ENCODE measurements at places on chromosomes 12 and 14.

GRCh38 chr12:112168561-112168971 lies 43.2 kb downstream of the TRAFD1 start:
- DNase-seq, result no peak

DNA sequence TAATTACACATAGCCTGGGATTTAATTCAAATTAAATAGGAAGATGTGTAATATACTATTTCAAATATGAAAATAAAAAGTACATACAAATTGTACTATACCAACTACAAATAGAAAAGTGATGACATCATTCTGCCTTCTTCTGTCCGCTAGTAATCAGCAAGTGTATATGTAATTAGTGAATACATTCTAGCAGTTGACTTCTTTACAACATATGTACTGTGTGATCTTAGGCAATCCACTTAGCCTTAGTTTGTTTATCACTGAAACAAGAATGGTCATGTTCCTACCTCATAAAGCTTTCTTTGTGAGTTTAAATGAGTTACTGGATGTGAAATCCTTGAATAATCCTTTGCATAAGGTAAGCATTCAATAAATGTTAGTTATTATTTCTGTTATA lies 7.8 kb upstream of the LUM start:
- no peak for DNase-seq

GRCh38 chr14:98328496-98328895 lies 943.5 kb downstream of the BCL11B start:
- DNase-seq, result no peak

DNA sequence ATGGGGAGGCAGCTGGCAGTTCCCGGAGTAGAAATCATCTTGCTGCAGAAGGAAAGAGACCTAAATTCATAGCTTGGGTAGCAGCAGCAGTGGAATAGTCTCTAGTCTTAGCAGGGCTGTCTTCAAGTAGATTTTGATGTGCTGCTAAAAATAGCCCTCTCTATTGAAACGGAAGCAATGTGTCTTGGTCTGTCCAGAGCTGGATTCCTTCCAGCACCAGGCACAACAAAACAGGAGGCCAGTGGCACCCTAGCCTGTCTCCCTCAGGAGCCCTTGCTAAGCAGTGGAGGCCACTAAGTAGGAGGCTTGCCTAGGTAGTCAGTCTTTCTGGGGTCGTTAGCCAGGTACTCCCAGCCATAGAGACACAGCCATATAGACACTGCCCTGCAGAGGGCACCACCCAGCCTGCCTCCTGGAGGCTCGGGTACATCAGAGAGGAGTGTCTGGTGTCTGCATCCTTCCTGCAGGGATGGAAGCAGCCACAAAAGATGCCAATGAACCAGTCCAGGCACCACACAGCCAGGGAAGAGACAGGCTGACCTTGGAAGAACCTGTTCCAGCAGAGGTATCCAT lies 97.5 kb downstream of the CRACR2A start:
- no peak for DNase-seq

DNA sequence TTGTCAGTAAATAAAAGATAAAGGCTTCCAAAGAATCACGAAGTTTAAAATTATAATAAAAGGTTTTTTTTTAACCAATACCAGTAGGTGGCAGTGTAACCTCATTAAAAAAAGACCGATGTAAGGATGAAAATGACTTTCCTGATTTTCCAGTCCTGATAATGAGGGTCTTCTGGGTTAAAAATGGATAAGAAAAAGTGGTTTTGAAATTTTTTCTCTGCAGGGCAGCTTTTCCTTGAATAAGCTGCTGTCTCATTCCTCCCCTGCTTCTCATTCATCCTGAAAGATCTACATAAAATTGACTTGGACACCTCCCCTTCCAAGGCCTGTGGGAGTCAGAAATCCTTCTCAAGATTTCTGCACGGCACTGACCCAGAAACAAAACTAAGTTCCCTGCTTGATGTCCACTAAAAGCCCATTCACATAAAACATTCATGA lies 58.9 kb upstream of the FBXO33 start:
- DNase-seq, result peak; percentile 46

DNA sequence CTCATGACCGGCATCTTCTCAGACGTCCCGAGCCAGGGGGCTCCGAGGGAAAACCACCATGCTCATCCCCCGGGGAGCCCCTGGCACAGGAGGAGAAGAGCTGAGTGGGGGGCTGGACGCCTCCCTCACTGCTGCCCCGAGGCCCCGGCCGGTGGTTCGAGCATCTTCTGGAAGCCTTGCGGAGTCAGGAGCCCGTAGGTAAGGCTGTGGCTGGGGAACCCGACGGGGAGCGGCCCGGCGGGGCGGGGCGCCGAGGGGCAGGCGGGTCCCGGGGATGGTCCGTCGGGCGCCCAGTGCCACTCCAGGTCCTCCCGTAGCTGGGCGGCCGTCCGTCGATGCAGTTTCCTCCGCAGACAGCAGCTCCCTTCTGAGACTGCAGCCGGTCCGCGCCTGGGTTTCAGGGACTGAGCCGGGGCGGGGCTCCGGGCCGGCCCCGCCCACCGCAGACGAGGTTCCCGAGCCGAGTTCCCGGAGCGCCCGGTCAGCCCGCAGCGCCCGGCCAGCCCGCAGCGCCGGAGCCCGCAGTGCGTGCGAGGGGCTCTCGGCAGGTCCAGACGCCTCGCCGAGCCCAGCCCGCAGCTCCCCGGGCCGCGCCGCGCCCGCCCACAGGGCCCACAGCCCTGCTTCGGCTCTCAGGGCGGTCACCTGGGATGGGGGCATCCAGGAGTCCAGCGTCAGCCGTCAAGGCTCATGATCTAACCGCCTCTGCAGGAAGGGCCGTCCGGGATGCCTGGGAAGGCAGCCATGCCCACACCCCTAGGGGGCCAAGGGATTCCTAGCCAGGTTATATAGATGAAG lies at the start of gene PGF:
TSS of gene PGF (minus strand) at position 369 of the 798 bp plus-strand sequence. CDS start at position 14, 355 bp downstream.
- no peak for DNase-seq

GRCh38 chr14:104755621-104756020 lies 2.7 kb downstream of the SIVA1 start:
- DNase-seq, result no peak

- DNase-seq, result no peak
These were observed 3.2 kb downstream of the KCNJ8 start for GRCh38 chr12:21771311-21771710.

DNA sequence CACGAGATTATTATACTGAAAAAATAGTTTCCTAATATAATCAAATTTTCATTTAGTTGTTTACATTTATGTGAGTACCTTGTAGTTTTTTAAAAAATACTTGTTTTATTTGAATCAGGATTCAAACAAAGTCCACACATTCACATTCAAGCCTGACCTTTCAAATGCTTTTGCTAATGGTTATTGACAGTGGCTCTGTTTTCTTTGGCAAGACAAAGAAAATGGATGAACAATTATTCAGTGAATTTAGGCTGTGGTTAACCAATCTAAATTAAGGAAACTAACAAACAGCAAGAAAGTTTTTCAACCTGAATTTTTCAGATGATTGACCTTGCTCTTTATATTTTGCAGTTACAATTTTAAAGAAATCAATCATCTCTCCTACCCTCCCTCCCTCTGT lies 9.7 kb downstream of the SLC4A8 start:
- DNase-seq, result no peak

DNA sequence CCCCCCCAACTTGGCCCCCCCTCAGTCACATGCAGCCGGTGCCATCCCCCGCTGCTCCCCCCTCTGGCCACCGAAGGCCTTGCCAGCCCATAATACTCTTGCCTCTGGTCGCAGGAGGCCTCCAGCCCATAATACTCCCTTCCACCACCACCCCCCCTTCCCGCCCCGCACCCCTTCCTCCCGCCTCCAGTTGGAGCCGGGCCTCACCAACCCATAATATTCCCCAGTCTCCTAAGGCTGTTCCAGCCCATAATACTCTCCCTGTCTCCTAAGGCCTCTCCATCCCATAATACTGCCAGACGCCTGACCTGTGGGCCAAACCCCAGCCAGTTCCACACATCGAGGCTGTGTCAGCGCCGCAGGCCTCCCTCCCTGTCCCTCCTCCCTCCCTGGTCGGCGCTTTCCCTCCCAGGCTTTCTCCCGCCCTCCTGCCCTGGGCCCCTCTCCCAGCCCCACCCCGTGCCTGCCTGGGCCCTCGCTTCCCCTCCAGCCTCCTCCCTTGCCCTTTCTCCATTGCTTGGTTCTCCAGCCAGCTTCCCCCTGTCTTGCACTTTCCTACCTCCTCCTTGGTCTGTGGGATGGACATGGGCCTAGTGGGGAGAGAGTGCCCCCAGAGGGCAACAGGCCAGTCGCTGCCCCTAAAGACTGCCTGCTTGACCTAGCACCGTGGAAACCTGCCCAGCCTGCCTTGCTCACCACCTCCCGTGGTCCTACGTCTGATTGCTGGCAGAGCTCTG lies 6.8 kb upstream of the CHD4 start:
- peak; percentile 96 for DNase-seq

- no peak for DNase-seq
These were observed 82.3 kb upstream of the PTGDR start for GRCh38 chr14:52185178-52185577.

DNA sequence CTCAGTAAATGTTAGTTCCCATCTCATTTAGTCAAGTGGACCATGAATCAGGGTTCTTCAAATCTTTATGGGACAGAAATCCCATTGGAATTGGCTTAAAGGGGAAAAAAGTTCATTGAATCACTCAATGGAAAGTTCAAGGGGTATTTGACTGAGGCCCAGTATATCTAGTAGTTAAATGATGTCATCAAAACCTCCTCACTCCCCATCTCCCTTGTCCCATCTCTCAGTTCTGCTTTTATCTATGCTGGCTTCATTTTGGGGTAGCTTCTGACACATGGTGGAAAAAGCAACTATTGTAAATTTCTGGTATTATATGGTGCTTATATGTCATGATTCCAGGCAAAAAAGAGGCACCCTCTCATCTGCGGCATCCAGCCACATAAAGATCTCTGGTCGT lies 51.9 kb downstream of the DAAM1 start:
- DNase-seq, result no peak

GRCh38 chr14:68440820-68441219 lies 352.0 kb downstream of the ZFP36L1 start:
- DNase-seq, result no peak

DNA sequence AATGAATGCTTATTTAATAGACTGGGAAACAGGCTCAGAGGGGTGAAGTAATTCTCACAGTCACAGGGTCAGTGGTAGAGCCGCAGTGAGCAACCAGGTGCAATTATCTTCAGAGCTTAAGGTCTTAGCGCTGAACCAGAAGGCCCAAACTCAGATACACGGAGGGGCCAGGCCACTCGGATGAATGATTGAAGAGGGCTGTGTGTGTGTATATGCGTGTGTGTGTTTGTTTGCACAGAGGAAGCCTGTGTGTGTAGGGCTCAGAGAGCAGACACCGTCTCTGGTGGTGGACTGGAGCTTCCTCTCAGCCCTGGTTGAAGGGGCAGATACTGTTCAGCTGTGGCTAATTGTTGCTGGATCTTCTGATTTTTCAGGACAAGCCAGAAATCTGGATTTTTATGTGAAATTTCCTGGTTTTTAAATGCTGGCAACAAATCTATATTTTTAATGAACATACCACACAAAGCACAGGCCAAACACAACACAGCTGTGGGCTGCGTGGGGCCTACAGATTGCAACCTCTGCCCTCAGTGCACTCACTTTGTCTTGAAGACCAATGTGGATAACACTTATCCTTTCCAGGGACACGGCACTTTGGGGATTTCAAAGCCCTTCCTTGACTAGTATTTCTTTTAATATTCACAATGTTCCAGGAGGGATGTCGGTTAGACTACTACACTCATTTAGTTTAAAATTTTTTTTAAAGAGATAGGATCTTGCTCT lies 94.5 kb upstream of the NRXN3 start:
- DNase-seq, result no peak

DNA sequence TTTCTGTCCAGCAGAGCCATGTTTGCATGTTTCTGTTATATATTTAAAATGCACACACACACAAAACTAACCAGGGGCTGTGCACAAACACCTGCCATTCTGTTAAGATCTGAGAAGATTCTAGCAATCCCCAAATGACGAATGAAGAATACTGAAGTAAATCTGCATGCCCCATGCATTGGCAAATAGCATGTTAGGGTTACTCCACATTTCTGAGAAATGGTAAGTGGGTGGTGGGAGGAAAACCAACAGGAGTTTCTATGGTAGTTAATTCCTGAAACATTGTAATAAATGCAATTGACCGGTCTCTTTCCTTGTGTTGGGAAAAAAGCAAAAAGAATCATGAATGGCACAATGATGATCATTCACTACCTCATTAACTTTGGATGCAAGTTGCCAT lies 318.0 kb downstream of the BCAT1 start:
- DNase-seq, result no peak

DNA sequence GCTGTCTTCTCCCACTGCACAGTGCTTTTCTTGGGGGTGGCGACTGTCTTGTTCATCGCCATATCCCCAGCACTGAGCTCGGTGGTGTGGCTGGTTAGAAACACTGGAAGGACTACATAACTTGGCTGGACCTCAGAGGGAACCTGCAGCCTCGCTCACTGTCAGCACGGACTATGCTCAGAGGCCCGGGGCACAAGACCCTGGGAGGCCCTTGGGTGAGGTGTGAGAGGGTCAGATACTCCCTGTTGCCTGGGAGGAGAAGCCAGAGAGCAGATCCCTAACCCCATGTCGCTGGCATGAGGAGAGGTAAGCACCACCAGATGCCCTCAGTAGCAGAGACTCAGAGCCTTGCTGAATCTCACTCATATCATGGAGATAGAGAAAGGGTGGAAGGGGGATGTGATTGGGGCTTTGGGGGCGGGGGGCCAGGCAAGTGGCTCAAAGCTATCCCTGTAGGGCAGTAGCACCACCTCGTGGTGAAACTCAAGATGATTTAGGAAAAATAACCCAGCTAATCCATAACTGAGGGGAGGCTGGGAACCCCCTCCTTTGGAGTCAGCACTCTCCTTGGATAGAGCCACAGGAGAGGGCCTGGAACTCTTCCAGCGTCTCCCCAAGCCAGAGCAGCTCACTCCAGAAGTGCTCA lies 18.7 kb upstream of the HDAC7 start:
- DNase-seq, result no peak

DNA sequence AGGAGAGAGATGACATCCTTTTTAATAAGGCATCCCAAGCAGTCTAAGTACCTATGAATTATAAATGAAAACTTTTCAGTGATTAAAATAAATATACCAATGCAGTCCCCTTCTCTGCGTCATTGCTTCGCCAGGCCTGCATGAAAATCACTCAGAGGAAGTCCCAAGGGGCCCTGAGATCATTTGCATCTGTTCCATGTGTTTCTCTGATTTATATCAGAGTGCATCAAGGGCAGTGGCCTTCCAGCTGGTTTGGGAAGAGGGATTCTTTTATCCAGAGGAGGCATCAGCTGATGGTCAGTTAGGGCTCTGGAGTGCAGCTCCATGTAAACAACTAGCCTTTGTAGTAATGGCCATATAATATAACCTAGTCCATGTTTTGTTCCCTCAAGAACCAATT lies 210.1 kb downstream of the RGS6 start:
- no peak for DNase-seq

GRCh38 chr14:101017806-101018560 lies 114.5 kb upstream of the RTL1 start:
- DNase-seq, result no peak

Measured in urinary bladder (tissue), 4 donors.